Ascending aorta (tissue), 2 donors: ENCODE measurements at places on chromosomes 1 and 21.

DNA sequence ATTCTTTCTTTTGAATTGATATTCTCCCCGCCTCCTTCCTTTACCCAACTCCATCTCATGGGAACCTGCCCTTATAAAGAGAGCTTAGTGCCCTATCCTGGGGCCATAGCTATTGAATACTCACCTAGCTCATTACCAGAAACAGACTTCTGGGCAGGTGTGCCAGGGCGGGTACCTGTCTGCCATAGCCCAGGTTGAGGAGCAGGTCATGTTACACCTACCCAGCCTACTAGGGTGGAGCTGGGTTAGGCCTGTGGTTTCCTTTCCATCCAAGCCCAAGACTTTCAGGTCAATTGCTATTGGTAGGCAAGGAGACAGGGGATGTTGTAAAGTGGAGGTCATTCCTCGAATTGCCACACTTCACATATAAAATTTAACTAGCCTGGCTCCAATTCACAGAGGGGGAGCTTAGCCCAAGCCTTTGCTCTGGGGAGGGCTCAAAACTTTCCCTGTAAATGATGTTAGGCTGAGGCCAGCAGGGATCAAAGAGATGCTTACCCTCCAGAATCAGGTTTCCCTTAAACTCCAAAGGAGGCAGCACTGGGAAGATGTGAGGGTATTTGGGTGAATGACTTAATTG is 87.1 kb upstream of the IPO9 start:
- DNase-seq = no peak

DNA sequence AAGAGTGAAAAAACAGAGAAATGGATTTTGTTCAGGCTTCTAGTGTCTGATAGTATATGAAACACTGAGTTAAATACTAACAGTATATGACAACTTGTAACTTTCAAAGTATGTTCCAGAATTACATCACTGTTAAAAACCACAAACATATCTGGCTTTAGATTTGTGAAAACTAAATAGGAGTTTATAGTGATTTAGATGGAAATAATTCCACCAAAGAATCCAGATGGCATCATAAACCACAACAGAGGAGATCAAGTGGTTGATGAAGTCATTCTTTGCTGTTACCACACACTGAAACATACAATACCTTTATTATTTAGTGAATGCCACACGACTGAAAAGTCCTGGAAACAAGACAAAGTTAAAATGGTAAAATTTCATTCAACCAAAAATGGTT is 37.2 kb downstream of the ALG14 start:
- DNase-seq = no peak

DNA sequence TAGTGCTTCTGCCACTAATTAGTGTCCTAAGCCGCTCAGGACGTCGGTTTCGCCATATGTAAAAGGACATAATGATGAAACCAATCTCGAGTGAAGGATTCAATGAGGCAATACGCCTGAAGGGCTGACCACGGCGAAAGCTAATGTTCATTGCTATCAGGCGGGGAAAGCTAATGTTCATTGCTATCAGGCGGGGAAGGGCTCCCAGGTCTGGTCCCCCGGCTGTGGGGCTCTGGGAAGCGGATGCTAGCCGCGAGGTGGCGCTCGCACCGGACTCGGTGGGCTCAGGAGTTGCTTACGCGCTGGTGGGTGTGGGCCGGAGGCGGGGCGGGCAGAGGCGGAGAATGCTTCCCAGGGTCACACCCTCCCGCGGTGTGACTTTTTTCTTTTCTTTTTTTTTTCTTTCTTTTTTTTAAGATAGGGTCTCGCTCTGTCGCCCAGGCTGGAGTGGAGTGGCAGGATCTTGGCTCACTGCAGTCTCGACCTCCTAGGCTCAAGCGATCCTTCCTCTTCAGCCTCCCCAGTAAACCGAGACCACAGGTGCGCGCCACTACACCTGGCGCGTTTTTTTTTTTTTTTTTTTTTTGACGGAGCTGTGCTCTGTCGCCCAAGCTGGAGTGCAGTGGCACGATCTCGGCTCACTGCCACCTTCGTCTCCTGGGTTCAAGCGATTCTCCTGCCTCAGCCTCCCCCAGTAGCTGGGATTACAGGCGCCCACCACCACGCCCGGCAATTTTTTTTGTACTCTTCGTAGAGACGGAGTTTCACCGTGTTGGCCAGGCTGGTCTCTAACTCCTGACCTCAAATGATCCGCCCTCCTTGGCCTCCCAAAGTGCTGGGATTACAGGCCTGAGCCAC is 1.1 kb upstream of the PEAR1 start:
- peak; percentile 92 for DNase-seq

DNA sequence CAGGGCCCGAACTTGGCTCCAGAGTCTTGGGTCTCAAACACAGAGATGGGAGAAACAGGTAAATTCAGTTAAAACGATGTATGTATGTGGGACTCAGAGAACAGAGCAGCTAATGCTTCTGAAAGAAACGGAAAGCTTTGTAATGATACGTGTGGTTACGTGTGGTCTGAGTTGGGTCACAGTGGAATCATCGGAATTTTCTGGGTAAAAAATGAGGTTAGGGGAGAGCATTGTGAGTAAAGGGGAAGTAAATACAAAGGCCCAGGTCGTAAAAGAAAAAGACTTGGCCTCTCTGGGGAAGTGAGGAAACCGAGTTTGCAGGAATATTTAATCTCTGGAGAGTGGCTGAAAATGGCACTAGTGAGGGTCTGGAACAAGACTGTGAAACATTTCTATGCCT is 8.3 kb downstream of the NHLH2 start:
- no peak for DNase-seq

DNA sequence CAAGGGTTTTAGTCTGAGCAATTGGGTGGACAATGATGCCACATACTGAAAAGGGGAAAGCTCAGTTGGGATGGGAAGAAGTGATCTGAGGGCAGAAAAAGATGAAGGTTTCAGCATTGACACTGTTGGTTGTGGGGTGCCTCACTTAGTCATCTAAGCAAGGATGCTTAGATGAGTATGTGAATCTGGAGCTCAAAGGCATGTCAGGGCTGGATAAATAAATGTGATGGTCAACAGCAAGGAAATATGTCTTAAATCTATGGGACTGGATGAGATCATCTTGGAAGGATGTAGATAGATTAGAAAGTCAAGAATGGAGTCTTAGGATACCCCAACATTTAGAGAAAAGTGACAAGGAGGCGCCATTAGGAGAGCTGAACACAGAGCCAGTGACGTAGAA is 114.6 kb downstream of the ZBTB18 start:
- no peak for DNase-seq

DNA sequence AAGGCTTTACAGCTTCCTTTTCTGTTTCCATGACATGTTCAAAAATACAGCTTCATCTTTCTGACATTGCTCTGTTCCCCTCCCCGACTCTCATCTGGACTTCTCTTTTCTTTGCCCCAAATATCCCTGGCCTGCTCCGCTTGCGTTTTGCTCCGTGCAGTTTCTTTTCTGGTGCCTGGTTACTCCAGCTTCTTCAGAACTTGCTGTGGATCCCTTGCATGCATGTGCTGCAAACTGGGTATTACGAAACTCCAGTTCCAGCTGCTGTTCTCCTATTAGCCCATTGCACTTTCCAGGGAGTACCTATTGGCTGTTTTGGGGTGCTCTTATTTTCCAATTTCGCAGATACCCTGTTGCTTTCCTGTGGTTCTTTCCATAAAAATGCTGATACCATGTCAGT is 9.9 kb upstream of the NDC1 start:
- DNase-seq = no peak

- DNase-seq = peak; percentile 97
These were observed 1.0 kb upstream of the S100A2 start for GRCh38 chr1:153566414-153567371.

- DNase-seq = no peak
These were observed 42.4 kb upstream of the GADD45A start for GRCh38 chr1:67642629-67643028.

- no peak for DNase-seq
These were observed 7.6 kb downstream of the CLSTN1 start for GRCh38 chr1:9816199-9816598.

DNA sequence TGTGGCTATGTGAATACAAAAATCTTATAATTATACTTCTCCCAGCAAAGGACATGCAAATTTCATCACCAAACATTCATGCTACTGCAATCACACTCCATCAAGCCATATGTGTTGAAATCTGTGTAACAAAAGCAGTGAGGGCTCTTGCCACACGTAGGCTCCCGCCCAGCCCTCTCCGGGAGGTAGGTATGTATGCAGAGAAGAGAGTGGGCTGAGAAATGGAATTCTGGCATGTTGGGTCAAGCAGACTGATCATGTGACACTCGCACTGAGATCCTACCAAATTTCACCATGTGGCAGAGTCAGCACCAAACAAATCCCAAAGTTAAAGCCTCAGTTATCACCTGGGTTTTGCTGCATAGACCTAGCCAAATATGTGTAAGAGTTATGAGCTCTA is 49.7 kb downstream of the APP start:
- no peak for DNase-seq

- no peak for DNase-seq
These were observed 134.2 kb downstream of the GDAP2 start for GRCh38 chr1:117795190-117795589.

GRCh38 chr1:3473381-3473844 is 18.9 kb downstream of the ARHGEF16 start:
- no peak for DNase-seq

DNA sequence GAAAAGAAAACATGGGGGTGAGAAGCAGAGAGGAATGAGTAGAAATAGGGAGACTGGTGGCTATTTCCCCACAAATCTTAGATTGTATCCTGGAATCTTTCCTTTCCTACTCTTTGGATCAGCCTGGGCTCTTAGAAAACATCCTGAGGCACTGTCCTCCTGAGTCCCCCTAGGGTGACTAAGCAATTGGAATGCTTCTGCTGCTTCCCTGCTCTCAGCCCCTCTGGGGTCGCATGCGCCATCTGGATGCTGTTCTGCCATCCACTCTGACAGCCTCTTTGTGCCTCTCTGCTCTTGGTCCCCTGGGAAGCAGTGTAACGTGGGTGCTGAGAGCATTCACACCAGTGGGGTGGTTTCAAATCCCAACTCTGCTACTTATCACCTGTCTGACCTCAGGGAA is 443.0 kb downstream of the SIPA1L2 start:
- DNase-seq = no peak

DNA sequence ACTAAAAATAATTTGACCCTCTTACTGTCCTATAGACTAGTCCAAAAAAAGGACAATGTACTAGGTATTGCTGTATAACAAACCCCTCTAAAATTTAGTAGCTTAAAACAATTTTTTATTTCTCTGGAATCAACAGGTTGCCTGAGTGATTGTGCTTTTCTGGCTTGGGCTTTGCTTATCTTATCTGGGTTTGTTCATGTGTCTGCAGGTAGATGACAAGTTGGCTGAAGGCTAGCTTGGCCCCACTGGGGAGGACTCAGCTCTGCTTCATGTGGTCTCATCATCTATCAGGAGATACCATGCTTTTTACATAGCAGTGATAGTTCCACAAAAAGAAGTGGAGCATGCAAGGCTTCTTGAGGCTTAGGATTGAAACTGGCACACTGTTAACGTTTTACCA is 114.2 kb downstream of the MAN1A2 start:
- no peak for DNase-seq

DNA sequence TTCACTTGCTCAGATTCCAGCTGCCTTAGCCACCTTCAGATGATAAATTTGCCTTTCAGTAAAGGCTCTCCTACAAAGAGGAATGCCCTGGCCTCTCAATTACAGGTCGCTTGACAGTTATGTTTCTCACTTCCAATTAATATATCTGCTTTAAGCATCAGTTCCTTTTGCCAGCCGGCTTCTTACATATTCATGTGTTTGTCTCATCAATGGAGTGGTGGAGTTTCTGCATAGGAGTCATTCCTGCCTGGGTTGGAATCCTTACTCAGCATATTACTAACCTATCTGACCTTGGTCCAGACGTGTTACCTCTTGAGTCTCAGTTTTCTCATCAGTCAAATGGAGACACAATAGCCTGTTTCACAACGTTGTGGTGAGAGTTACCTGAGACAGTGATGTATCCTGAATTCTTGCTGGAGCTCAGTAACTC is 9.4 kb upstream of the SESN2 start:
- no peak for DNase-seq

DNA sequence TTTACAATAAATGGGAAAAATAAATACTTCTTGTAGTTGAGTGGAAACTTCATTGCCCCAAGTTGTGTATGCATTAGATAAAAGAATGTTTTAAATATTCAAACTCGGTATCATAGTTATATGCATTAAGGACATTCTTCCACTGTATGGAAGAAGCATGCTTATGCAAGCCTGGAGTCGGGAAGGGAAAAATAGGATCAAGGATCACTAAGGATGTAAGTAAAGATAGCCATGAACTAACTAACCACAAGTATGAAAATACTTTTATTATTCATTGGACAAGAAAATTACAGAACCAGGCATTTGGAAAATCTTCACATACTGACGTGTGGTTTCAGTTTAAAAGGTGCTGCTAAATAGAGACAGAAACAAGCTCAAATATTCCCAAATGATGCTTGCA is 26.9 kb upstream of the DPYD start:
- DNase-seq = no peak

DNA sequence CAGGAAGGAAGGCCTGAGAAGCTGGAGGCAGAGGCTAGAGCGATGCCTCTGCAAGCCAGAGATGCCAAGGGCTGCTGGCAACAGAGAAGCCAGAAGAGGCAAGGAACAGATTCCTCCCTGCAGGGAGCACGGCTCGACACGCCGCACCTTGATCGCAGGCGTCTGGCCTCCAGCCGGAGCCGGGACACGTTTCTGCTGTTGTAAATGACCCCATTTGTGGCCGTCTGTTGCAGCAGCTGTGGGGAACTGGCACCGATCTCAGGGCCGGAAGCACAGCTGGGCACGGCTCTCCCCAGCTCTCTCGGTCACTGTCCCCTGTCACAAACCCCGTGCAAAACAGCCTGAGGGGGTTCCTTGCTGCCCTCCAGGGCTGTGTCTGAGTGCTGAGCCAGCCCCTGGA is 59.6 kb downstream of the SIK1 start:
- no peak for DNase-seq

- no peak for DNase-seq
These were observed 238.0 kb upstream of the TMEM51 start for GRCh38 chr1:14915356-14916054.

DNA sequence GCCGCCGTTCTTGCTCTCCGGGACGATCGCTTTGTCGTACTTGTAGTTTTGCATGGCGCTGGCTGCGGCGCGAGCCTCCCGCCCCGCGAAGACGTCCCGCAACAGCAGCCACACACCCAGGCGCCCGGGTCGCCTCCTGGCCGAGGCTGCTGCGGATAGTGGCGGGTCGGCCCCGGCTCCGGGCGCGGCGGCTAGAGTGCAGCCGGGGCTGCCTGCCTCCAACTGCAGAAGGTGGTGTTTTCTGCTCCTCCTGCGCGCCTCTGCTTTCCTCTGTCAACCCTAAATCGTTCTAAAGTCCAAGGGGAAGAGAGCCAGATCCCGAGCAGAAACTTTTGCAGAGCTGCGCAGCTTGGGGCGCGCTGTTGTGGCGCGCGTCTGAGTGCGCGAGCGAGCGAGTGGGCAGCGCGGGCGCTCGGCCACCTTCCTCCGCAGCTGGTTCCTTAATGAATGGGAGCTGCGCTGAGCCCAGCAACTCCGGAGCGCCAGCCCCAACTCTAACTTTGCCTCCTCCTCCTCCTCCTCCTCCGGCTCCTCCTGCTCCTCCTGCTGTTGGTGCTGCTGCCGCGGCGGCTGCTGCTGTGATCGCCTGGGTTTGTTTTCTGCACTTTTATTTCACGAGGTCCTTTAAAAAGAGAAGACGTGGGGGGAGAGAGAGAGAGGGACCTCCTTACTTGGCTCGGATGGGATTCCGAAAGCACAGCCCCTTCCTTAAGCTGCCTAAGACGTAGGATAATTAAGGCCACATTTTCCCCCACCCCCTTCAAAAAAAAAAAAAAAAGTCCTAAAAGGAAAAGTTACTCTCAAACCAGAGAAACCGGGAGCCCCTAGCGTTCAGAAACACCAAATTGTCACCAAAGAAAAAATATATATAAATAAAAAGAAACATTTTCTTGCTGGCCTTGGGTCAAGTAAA is at the start of gene PLPP3:
TSS of gene PLPP3 (minus strand) at position 601 of the 913 bp plus-strand sequence. CDS start at position 54, 547 bp downstream.
- peak; percentile 52 for DNase-seq

GRCh38 chr1:198449261-198449660 is 91.2 kb downstream of the ATP6V1G3 start:
- DNase-seq = no peak
